ENCODE measurements at places on chromosomes 5 and 9.
A peak's percentile ranks its signal among the peaks of the same experiment; 100 is the strongest.

- no peak for DNase-seq
Measured at GRCh38 chr9:116933251-116933650, 246.1 kb downstream of the TRIM32 start.

GRCh38 chr9:3629495-3629894 is 103.7 kb upstream of the RFX3 start:
- DNase-seq = no peak

DNA sequence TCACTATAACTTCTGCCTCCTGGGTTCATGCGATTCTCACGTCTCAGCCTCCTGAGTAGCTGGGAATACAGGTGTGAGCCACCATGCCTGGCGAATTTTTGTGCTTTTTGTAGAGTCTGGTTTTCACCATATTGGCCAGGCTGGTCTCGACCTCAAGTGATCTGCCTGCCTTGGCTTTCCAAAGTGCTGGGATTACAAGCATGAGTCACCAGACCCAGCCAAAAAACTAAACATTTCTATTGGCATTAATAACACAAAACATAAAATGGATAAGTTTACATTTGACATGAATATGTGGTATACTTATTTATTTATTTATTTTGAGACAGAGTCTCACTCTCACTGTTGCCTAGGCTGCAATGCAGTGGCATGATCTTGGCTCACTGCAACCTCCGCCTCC is 13.6 kb upstream of the REEP5 start:
- DNase-seq = no peak

DNA sequence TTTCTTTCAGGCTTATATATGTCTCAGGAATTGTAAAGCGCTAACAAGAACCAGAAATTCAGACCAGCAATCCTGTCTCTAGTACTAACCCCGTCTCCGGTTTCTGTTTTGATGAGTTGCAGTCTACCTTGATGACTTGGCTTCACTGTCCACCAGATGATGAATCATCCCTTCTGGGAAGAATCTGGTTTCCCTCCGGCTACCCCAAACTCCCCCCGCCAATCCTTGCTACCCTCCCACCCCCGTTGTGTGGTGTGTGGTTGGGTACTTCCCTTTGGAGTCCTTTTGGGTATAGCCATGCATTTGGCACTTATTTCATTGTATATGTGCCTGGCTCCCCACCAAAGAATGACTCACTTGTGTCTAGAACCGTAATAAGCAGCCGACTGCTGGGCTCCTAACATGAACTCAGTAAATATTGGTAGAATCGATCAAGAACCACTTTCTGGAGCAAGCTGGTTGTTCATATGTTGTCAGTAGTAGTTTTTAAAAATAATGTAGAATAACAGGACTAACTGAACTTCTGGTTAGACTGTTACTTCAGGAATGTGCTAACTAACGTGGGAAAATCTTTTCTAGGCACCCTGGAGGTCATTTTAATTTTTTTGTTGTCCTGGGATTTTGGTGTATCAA is 8.3 kb upstream of the TGFBI start:
- DNase-seq = no peak

DNA sequence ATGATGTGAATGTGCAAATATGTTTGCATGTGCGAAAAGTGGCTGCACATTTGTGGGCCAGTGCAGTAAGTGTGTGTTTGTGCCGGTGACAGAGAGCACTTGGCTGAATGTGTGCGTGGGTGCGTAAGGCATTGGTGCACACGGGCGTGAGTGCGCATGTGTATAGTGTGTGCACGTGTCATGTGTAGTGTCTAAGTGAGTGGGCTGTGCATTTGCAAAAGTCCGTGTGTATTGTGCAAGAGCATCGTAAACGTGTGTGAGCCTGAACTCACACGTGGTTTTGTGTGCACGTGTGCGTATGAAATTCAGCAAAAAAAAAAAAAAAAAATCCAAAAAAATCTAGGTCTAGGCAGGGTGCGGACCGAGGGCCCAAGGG is 6.5 kb upstream of the EBF1 start:
- DNase-seq = no peak

GRCh38 chr9:28120626-28121025 is 547.3 kb upstream of the C9orf72 start:
- DNase-seq = no peak

DNA sequence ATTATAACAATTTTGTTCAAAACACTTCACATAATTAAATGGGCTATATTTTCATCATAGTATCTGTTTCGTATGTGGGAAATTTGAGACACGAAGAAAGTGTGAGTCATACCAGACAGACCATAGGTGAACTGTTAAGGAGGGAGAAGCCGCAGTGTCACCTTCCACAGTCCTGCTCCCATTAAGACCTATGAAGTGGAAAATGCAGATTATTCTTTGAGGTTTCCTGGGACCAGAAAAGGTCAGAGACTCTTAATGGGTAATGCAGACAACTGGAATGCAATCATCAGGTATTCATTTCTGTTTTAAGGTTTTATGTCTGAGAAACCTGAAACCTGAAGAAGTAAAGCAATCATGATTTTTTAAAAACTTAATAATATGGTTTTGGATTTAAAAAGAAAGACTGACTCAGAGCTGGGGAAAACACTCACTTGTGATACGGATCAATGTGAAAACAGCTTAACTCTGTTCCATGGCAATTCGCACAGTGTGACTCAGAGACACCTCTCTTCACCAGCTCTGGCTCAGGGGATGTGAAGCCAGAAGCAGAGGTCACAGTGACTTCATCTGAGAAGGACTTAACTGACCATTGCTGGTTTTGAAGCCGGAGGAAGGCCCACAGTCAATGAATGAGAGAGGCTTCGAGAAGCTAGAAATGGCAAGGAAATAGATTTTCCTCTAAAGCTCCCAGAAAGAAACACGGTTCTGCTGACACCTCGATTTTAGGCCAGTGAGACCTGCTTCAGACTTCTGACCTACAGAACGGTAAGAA is 17.2 kb upstream of the GCNT1 start:
- DNase-seq = peak; percentile 31

GRCh38 chr5:100832252-100833230 is 70.5 kb downstream of the ST8SIA4 start:
- no peak for DNase-seq

- no peak for DNase-seq
Measured at GRCh38 chr5:96084874-96085506, 123.3 kb upstream of the ELL2 start.

- DNase-seq = no peak
Measured at GRCh38 chr5:86689103-86689729, 71.5 kb downstream of the COX7C start.

DNA sequence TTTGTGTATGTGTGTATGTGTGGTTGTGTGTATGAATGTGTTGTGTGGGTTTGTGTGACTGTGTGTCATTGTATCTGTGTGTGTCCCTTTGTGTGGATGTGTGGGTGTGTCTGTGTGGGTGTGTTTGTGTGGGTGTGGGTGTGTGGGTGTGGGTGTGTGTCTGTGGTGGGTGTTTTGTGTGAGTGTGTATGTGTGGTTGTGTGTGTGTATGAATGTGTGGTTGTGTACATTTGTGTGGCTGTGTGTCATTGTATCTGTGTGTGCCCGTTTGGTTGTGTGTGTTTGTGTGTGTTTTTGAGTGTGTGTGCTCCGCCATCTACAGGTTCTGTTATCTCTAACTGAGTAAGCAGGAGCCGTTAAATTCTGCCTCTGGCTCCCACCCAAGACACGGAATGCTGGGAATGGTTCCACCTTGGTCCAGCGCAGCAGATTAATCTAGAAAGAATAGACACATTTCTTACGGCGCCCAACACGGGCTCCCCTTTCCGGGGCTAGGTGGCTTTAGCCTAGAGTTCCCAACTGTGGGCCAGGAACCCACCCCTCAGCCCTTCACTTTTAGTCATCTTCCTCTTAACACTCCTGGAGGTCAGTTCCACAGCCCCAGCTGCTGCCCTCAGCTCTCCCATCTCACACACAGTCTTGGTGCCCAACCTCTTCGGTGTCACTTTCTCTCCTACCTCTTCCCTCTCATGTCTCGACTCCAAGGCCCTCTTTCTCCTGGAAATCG is 197.1 kb downstream of the TTLL11 start:
- DNase-seq = no peak

GRCh38 chr5:138601444-138601843 is 26.2 kb upstream of the HSPA9 start:
- no peak for DNase-seq

GRCh38 chr9:72538921-72539702 is 17.7 kb downstream of the TMC1 start:
- DNase-seq = no peak

DNA sequence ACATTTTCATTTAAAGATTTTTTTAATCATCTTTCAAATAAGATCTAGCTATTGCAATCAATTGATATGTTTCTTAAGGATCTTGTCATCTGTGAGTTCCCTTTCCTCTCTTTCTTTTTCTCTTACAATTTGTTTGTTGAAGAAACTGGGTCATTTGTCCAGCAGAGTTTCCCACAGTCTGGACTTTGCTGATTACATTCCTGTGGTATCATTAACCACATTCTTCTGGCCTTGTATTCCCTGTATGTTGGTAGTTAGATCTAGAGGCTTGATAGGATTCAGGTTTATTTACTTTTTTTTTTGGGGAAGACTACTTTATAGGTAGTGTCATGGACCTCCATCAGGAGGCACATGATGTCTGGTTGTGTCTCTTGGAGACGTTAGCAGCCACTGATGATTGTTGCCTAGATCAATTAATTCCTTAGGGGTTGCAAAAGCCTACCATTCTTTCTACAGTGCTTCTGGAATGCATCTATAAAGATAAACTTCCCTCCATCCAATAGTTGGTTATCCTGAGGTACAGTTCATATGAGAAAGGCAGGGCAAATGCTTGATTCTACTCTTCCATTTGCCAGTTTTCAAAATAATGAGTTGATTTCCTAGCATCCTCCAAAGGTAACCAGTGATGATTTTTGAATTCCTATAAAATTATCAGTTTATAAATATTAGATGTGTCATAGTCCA is 14.3 kb downstream of the PDE8B start:
- no peak for DNase-seq

Measured in GM13977 (cell line).